ENCODE measurements at places on chromosomes 3 and 15. TPM values are rescaled to one million over a fixed set of nuclear protein-coding genes. Genes with fewer than 3 reads are reported as not detected.

The EFCC1 gene
- total RNA-seq = 0.24 TPM

The CSPG5 gene
- 1.3 TPM for total RNA-seq

The SMAD3 gene
- total RNA-seq = 99.5 TPM

The FBLN2 gene
- 1.8 TPM for total RNA-seq

The RNF13 gene
- 40.1 TPM for total RNA-seq

The HOMER2 gene
- total RNA-seq = 15.1 TPM

The ANKRD34C gene
- total RNA-seq = not detected

The NLGN1 gene
- 1.4 TPM for total RNA-seq

The AGBL1 gene
- total RNA-seq = not detected

The FHIT gene
- 7.6 TPM for total RNA-seq

The GP9 gene
- not detected for total RNA-seq

The PP2D1 gene
- total RNA-seq = not detected

The SCAANT1 gene
- not detected for total RNA-seq

The PLSCR5 gene
- not detected for total RNA-seq

The C3orf85 gene
- not detected for total RNA-seq

The MSL2 gene
- total RNA-seq = 34.1 TPM

The LYZL4 gene
- total RNA-seq = not detected

The HPS3 gene
- 36.7 TPM for total RNA-seq

The SLC22A13 gene
- 0.44 TPM for total RNA-seq

The P4HTM gene
- 49.1 TPM for total RNA-seq

The SI gene
- total RNA-seq = not detected

The SLC28A2 gene
- total RNA-seq = not detected

The KNG1 gene
- total RNA-seq = not detected

The CAND2 gene
- 0.30 TPM for total RNA-seq

The PTPN9 gene
- total RNA-seq = 24.1 TPM

The ANKUB1 gene
- total RNA-seq = not detected

The PTX3 gene
- total RNA-seq = 0.59 TPM

The ARNT2 gene
- total RNA-seq = 1.1 TPM

The CCDC54 gene
- not detected for total RNA-seq

The RNF111 gene
- 30.2 TPM for total RNA-seq

The IRAK2 gene
- total RNA-seq = 2.7 TPM

The BUB1B gene
- total RNA-seq = 75.3 TPM

The CKMT1A gene
- 1.5 TPM for total RNA-seq

The ADAMTSL3 gene
- total RNA-seq = 3.2 TPM

The RTP3 gene
- total RNA-seq = not detected

The PRRT3 gene
- 0.93 TPM for total RNA-seq

Measured in PC-9 (cell line).